Dermis microvascular lymphatic vessel endothelial cell (primary cell): ENCODE measurements at places on chromosomes 5 and 9.

DNA sequence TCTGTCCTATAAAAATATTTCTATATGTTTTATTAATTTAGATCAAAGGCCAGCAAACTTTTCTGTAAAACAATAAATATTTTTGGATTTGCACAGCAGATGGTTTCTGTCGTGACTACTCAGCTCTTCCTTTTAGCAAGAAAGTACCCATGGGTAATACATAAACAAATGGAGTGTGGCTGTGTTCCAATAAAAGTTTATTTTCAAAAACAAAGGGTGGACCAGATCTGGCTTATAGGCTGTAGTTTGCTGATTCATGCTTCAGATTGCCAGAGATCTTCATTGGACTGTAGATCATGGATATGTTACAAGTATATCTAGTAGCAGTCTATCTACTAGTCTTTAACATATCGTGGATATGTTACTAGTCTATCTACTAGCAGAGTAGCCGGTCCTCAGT is 590.5 kb downstream of the CSNK1G3 start:
- DNase-seq: no peak

- DNase-seq: no peak
These were observed 31.5 kb upstream of the ZFAND5 start for GRCh38 chr9:72396247-72397091.

DNA sequence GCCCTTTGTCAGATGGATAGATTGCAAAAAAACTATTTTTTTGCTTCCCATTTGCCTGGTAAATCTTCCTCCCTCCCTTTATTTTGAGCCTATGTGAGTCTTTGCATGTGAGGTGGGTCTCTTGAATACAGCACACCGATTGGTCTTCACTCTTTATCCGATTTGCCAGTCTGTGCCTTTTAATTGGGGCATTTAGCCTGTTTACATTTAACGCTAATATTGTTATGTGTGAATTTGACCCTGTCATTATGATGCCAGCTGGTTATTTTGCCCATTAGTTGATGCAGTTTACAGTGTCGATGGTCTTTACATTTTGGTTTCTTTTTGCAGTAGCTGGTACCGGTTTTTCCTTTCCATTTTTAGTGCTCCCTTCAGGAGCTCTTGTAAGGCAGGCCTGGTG is 13.0 kb upstream of the DEPDC1B start:
- DNase-seq: no peak

- no peak for DNase-seq
These were observed 111.0 kb downstream of the COL5A1 start for GRCh38 chr9:134752471-134753168.

DNA sequence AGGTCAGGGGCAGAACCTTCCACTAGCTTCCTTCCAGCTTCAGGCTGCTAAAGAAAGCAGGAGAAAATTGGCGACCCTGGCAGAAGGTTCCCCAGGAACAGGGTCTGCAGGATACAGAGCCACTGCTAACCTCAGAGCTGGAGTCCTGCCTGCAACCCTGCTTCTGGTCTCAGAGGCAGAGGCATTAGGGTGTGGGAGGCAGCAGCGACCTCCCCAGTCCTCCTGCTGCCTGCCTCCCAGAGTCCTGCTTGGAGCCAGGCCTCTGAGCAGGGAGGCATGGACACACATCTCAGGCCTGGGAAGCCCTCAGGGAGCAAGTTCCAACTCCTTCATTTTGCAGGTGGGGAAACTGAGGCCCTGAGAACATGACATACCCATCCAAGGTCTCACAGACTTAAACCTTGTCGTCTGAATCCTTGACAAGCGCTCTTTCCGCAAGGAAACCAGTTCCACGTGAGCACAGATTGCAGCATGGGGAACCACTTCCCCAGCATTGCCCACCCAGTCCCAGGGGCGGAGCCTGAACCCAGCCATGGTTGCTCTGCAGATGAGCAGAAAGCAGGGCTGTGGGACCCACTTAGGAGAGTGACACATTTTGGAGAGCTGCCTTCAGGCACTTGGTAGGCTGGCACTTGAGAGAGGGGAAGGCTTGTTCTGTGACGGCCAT is 28.2 kb upstream of the HAND1 start:
- DNase-seq: no peak

GRCh38 chr5:10576790-10577189 is 12.9 kb downstream of the ANKRD33B start:
- DNase-seq: no peak

DNA sequence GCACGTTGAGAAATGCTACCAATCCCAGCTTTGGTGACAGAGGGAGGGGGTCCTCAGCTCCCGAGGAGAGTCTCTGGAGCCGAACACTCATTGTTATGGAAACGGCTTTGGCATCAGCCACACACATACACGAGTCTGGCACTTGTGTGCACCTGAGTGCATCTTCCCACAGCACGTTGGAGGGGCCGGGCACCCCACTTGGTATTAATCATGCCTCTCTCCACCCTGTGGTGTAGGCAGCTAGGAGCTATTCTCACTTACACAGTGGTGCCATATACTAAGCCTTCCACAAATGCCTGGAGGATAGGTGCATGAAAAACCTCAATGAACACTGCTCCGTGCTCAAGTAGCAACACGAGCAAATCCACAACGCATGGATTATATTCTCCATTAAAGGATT is 133.9 kb upstream of the PANK3 start:
- no peak for DNase-seq

DNA sequence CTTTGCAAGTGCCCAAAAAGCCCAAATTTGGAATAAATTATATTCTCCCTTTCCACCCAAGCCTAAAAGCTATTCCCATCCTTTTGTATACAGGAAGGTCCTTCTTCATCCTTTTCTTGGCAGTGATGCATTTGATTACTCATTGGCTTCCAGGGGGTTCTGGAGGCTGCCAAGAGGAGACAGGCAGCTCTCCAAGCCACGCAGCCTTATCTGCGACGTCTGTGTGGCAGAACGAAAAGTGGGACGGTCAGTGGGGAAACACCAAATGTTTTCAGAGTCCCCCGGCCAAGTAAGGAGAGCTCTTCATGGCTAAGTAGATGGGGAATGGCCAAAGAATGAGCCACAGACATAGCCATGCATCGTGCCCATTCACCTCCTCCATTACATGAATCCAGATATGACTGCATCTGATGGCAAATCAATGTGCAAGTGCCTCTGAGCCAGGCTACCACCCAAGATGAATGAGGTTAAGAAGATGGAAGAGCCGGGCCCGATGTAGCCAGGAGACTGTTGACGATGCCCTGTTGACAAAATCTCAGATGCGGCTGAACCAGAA is 12.1 kb downstream of the ADAM19 start:
- no peak for DNase-seq

- no peak for DNase-seq
These were observed 412.8 kb upstream of the PIK3R1 start for GRCh38 chr5:67802766-67803165.

DNA sequence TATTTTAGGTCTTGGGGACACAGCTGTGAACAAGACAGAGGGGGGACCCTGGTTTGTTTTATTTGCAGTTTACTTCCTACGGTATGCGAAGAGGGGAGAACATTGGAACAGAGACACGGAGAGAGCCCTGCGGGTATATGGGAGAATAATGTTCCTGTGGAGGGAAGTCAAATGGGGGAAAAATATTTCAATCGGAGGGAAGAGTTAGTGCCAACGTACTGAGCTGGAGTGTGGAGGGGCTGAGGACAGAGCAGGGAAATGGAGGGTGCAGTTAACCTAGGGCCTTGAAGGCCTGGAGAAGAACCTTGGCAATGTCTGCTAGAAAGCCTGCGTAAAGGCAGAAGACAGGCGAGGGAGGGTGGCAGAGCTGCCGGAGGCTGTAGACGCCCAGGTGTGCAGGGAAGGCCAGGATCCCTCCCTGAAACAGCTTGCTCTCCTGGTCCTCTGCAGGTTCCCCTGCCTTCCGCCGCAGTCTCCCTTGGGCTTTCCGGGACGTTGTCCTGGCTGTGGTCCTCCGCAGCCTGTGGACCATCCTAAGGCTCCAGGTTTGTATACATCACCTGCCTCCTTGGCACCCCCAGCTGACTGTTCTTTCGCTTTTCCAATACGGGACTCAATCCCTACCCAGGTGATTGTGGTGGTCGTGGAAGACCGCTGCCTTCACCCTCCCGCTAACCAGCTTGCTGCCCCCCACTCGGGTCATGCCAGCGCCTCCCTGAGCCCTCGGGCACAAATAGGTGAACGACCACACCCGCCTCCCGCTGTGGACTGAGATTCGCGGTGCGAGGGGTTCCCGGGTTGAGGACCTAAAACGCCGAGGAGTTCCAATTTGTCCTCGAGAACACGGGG is 1.9 kb upstream of the RACK1 start:
- no peak for DNase-seq

GRCh38 chr9:131555841-131556673 is 10.7 kb downstream of the PRRT1B start:
- DNase-seq: no peak

GRCh38 chr5:178080618-178081410 is 32.5 kb upstream of the N4BP3 start:
- no peak for DNase-seq

DNA sequence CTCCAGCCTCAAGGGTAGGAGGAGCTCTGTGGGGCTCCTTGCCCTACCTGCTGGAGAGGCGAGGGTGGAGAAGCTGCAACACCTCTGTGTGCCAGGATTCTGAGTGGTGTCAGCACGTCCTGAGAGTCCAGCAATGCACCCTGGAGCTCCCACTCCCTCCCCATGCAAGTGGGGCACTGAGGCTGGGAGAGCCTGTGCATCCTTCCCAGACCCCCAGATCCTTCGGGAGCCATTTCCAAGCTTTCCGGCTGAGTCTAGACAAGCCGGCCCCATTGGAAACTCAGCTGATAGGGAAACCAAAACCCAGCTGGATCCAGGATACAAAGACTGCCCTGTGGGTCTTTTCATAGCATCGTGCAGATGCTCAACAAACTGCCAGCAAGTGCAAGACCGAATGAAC is 1.8 kb downstream of the FAM163B start:
- no peak for DNase-seq

- DNase-seq: no peak
These were observed 17.4 kb upstream of the ARSI start for GRCh38 chr5:150320044-150320613.

DNA sequence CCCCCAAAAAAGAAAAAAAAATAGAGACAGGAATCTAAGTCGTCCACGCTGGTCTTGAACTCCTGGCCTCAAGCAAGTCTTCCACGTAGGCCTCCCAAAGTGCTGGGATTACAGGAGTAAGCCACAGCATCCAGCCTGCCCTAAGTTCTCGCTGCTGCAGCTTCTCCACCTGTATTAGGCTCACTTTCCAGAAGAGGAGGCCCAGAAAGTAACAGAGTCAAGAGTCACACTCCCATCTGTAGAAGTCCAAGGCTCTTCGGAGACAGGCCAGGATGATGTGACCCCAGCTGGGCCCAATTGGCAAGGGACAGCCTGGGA is 1.8 kb downstream of the EEIG1 start:
- DNase-seq: no peak

DNA sequence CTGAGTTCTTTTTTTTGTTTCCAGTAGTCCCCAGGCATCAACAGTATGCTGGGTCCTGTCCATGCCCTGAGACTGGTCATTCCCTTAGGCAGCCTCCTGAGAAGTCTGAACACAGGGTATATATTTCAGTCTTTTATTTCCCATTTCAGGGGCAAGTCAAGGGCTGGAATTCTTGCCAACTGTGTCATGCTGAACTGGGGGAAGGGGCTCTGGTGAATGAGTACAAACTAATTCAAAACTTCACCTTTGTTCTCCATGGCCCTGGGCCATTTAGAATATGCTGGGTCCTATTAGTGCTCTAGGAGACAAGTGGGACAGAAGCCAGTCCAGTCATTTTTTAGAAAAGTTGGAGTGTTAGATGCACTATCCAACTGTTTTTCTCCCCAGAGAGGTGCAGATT is 170.3 kb downstream of the TMC1 start:
- no peak for DNase-seq

DNA sequence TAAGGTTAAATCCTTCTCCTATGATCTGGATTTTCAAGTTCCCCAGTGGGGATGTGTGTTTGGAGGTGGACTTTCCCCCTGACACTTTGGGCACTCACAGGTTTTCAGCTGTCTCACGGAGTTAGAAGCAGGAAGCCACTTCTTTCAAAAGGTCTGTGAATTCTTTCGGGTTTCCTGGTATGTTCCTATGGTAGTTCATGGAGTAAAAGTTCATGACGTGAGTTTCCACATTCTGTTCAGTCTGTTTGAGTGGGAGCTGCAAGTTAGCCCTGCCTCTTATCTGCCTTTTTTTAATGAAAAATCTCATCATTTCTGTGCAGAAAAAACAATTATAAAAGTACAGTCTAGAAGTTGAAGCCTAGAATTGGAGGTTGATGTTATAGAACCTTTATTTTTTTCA is 24.9 kb upstream of the SNCAIP start:
- DNase-seq: no peak

DNA sequence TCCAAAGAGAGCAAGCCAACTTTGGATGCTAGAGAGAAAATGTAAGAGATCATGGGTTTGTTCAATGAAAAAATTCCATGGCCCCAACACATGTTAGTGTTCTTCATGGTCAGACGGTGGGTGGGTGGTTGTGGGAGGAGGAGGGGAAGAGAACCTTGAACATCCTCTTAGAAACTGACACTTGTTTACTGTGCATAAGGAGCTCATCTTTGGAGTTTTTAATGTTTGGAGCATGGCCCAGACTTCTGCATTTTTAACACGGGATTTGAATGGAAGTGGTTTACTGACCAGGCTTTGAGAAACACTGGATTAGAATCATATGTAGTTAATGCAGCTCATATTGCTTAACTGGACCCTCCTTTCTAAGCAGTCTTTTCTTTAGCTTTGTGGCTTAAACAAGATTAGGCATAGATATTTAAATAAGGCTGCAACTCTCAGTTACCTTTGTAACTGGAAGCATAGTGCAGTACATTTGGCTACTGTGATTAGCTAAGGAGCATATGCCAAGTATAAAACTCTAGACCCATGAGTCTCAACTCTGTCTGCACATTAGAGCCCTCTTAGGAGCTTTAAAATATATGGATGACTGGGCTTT is 60.1 kb downstream of the FOCAD start:
- no peak for DNase-seq

DNA sequence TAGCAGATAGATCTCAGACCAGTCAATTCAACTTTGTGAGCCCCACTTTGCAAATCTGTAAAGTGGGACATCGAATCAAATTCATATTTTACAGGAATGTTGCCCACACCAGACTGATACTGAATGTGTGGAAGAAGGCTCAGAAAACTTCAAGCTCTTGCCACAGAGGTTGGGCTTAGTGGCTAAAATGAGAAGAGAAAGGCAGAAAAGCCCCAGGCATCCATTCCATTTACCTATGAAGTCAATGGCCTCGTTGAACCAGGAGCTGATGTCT is 1.7 kb downstream of the DUSP1 start:
- no peak for DNase-seq

GRCh38 chr5:102792705-102793104 is 37.6 kb downstream of the PAM start:
- DNase-seq: peak; percentile 51

DNA sequence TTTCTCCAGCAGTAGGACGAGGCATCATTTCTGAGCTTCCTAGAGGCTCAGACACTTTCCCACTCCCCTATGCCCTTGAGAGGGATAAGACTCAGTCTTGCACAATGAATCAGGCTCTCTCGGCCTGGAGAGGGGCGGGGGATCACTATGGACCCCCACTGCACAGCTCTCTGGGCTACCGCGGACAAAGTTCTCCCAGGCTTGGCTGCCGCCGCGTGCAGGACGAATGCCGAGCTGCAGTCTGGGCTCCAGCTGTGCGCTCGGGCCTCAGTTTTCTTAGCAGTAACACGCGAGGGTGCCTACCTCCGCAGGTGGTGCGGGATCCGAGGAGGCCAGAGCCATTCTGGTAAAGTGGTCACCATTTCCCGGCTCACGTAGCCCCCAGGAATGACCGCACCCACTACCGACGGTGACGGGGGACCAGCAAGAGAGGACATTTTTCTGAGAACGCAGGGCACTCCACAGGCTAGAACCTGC is 3.4 kb upstream of the MYORG start:
- DNase-seq: no peak

GRCh38 chr9:94648185-94648584 is 8.9 kb upstream of the FBP1 start:
- DNase-seq: no peak
